ENCODE measurements at places on chromosomes 5 and 9.

DNA sequence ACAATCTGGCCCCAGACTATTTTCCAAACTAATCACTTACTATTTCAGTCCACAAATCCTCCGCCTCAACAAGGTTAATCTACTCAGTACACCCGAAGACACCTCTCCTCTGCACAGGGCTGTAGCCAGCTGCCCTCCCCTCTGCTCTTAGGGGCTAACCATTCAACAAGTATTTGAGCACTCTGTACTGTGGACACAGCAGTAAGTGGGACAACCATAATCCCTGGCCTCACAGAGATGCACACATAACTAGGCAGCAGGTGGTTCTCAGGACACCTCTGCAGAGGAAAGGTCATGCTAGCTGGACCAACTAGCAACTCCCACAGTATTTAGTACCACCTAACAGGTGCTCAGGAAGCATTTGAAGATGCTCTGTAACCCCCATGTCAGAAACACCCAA, 5.5 kb downstream of the CAMSAP1 start:
- DNase-seq = no peak

- DNase-seq = peak; percentile 36
Measured at GRCh38 chr9:96344458-96345180, 38.9 kb downstream of the SLC35D2 start.

- DNase-seq = no peak
Measured at GRCh38 chr5:43941806-43942205, 338.8 kb downstream of the NNT start.

DNA sequence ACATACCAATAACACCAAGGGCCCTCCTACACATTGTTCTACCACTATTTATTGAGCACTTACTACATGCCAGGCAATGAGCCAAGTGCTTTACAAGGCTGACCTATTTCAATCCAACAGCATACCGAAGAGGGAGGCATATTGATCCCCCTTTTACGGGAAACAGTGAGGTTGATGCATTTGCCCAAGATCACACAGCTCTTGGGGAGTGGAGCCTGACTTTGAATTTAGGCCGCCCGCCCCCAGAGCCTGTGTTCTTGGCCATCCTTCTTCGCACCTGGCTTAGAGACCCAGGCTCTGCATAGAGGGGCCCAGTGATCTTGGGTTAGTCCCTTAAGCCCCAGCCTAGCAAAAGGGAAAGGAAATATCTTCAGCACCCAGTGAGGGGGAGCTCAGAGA, 158.1 kb upstream of the IER5L start:
- no peak for DNase-seq

- no peak for DNase-seq
Measured at GRCh38 chr9:8417341-8417740, 617.8 kb upstream of the DMAC1 start.

- DNase-seq = no peak
Measured at GRCh38 chr5:34574936-34575467, 81.1 kb upstream of the RAI14 start.

- no peak for DNase-seq
Measured at GRCh38 chr9:10268531-10269485, 344.0 kb downstream of the PTPRD start.

DNA sequence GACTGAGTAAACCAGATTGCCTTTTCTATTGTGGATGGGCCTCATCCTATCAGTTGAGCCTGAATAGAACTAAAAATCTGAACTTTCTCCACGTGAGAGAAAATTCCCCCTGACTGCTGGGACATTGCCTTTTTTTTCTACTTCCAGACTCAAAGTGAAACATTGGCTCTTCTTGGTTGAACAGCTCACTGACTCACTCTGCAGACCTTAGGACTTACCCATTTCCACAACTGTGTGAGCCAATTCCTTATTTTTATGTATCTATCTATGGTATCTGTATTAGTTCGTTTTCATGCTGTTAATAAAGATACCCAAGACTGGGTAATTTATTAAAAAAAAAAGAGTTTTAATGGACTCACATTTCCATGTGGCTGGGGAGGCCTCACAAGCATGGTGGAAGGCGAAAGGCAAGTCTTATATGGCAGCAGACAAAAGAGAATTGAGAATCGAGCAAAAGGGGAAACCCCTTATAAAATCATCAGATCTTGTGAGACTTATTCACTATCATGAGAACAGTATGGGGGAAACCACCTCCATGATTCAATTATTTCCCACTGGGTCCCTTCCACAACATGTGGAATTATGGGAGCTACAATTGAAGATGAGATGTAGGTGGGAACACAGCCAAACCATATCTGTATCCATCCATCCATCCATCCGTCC, 306.7 kb upstream of the SLC24A2 start:
- DNase-seq = no peak

DNA sequence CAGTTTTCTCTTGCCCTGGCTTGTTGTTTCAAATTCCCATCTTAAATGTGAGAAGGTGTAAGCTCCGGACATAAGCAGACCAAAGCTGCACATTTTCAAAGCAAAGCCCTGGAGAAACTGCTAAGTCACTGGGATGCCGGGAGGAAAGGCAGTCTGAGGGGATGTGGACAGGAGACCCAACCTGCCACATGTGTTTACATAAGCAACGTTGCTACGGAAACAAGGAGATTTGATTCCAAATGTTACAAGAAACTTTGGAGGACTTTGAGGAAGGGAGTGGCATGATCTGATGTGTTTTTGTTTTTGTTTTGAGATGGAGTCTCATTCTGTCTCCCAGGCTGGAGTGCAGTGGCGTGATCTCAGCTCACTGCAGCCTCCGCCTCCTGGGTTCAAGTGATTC, 25.7 kb upstream of the INSYN2B start:
- DNase-seq = no peak

DNA sequence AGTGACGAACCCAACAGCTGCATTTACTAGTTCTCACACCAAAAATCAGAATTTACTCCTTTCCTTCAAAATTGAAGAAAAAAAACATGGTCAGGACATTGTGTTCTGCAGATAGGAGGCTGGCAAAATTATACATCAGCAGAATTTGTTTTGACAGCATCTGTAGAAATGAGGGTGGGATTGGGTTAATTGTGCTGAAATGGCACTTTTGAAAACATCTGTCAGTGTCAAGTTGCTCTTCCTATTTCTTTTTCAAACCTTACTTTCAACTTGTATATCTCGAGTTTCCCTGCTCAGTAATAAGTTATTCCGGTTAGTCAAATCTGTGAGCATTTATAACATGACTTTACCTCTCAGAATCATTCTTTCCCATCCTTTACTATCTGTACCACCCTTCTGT, 19.8 kb downstream of the WDR36 start:
- no peak for DNase-seq

- DNase-seq = no peak
Measured at GRCh38 chr5:171968531-171968930, 37.9 kb downstream of the FBXW11 start.

DNA sequence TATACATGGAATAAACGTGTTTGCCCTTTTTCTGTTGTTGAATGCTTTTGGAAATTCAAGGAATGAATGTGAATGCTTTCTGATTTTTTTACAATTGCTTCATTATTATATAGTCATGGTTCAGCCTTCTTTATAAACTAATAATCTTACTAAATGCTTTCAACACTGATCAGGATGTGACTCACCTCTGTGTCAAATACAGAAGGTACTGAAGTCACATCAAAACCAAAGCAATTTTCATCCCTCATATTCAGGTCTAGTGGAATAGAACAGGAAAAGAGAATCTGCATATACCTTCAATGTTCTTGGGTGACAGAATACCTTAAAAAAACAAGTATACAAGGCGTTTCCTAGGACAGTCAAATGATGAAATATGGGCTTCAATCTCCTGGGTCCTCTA, 170.7 kb downstream of the PDE4D start:
- no peak for DNase-seq

DNA sequence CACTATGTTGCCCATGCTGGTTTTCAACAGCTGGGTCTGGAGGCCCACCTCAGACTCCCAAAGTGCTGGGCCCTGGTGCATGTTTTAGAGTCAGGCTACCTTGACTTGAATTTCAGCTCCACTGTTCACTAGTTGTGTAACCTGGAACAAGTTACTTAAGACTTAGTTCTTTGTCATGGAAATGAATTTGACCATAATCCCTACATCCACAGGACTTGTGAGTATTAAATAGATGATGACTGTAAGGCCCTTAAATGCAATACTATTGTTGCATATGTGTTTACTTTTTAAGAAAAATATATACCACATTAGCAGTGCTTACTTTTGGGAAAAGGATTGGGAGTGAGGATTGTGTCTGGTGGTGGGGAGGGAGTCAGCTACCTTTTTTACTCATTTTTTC, 16.4 kb downstream of the PAIP2 start:
- no peak for DNase-seq

DNA sequence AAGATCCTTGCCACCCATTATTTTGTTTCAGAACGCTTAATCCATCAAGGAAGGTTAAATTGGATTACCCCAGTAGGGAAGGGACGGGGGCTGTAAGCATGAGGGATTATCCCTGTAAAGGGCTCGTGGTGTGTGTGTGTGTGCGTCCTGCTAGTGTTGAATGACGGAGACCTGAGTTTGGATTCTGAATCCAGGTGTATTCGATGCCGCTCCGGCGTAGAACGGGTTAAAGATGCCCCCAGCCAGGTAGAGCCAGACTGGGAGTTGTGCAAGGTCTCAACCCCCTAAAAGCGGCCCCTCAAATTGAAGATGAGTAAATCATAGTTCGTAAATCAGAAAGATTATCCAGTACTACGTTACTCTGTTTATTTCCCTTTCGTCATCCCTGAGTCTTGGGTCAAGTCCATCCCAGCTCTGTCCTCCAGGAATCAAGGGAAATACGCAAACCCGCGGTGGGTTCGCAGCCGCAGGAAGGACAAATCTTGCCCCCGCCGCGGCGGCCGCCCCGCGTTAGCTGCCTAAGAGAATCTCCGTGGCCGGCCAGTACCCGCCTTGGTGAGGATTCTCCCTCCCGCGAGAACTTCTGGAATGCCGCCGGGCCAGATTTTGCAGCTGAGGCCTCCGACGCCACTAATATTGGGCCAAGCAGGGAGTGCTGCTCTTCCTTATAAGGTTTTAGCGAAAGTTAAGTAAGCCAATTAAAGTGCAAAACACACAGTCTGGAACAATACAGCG, 586 bp upstream of the MTAP start:
- peak; percentile 83 for DNase-seq

DNA sequence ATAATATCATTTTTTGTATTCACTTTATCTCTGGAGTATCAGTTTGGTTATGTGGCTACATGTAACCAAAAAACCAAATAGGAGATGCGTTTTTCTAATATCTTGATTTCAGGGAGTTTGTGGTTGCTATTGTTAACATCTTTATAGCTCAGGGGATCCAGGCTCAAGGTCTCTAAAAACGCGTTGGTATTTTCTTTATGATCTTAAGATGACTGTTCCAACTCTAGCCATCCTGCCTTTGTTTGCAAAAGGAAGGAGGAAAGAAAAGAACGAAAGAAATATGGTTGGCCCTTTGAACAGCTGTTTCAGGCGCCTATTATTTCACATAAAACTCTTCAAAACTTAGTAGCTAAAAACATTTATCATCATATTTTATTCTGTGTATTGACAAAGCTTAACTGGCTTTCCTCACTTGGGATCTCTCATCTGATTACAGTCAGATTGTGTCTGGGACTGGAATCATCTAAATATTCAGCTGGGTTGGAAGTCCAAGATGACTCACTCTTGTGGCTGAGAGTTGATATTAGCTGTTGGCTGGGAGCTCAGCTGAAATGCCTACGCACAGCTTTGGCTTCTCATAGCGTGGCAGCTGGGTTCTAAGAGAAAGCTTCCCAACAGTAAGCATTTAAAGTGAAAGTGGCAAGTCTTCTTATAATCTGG, 60.1 kb downstream of the FAM174A start:
- peak; percentile 39 for DNase-seq

- no peak for DNase-seq
Measured at GRCh38 chr5:127567026-127567768, 49.8 kb downstream of the PRRC1 start.

DNA sequence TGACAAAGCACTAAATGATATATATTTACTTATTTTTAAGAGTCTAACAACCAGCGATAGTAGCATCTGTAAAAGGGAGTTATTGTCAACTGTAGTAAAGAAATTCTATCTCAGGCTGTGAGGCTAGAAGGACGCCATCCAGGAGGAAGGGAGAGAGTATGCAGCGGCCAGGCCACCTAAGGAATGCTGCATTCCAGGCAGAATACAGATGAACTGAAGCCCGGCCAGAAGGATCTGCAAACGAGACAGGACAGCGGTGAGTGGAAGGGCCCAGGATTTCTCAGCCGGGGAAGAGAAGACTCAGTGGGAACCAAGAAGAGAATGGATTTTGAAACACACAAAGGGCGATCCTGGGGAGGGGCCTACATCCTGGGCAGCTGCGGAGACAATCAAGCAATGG, 7.4 kb downstream of the RETREG1 start:
- no peak for DNase-seq

All from left ventricle myocardium superior (tissue), 1 donor.